ENCODE measurements at places on chromosomes 11 and 22. TPM values are rescaled to one million over a fixed set of nuclear protein-coding genes. Genes with fewer than 3 reads are reported as not detected.

DNA sequence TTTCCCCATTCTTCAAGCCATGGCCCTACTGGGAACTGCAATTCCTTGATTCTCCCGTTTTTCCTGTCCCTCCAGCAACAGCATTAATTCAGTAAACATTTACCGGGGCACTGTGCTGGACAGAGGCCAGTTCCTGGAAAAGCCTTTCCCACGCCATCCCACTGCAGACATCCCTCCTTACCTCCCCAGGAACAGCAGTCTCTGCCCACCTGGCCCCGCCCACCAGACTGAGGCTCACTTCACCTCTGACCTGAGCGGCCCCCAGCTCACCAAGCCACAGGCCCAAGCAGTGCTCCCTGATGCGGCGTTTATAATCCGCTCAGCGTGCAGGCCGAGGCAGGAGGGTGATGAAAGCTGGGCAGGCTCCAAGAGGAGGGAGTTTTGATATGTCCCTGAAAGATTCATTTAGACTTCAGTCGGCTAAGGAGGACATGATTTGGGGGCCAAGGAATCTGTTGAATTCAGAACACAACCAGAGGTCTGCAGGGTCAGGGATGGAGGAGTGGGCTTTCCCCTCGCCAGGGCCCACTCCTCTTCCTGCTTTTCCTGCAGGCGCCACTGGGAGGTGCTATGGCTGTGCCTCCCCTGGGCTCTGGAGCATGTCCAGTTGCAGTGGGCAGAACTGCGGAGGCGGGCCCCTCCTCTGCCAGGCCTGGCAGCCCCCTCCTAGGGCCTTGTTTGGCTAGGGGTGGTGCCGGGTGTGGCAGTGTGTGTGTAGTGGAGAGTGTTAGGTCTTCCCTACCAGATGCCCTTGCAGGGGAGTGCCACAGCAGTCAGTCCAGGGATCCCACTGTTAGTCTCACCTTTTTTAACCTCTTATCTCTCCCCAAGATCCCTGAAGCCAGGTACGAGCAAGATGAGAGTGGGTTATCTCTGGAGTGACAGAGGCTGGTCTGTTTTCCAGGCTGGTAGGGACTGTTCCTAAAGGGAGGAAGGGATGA is 1.4 kb upstream of the TAGLN start:
- DNase-seq = no peak

DNA sequence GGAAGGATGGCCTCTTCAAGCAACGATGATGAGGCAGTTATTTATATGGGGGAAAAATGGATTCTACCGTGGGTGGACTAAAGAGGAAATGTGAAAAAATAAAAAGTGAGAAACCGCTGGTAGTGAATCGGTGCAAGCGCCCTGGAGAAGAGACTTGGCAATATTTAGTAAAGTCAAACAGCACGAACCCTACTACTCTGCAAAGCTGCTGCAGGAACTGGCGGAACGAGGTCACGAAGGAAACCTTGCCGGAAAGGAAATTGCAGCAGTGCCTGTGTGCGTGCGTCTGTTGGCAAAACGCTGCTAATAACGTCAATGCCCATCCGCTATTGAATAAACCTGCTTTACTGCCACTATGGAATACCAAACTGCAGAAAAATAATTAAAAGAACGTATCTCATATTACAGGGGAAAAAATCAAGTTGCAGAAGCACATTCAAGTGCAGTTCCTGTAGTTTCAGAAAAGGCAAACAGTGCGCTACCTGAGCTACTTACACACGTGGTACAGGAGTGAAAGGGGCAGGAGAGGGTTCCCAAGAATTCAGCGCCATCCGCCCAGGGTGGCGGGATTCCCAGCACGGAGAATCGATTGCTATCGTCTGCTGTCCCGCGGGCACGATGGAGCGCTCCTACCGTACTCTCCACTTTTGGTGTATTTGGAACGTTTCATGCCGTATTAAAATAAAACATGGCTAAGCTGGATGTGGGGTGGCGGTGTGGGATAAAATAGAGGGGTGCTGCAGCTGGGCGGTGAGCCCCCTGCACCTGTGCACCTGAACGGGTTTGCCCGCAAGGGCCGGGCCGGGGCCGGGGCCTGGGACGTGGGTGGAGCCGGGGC is 585 bp upstream of the NADSYN1 start:
- DNase-seq = peak; percentile 75

The TPH1 gene
- total RNA-seq = 0.78 TPM

DNA sequence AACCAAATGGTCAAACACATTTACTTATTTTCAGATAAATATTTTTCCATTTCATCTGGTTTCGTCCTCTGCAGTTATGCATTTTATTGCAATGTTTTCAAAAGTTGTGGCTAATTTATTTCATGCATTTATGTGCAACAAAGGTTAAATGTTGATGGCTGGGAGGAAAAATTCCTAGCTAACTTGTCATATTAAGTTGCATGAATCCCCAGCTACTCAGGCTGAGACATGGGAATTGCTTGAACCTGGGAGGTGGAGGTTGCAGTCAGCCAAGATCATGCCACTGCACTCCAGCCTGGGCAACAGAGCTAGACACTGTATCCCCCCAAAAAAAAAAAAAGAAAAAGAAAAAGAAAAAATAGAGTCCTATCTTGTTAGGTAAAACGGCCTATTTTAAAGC is 1862.4 kb upstream of the RAG2 start:
- no peak for DNase-seq

The SYCE3 gene
- total RNA-seq = not detected

- DNase-seq = no peak
Observed at GRCh38 chr22:28538922-28539321, 140.7 kb downstream of the TTC28 start.

GRCh38 chr22:29450222-29450621 is 11.8 kb downstream of the RFPL1 start:
- DNase-seq = no peak

The FAT3 gene
- not detected for total RNA-seq

The WNT7B gene
- total RNA-seq = not detected

GRCh38 chr22:17091851-17092250 is 7.1 kb downstream of the IL17RA start:
- DNase-seq = no peak

GRCh38 chr22:46349238-46349637 is 13.7 kb downstream of the TRMU start:
- DNase-seq = no peak

GRCh38 chr11:110654456-110654855 is 57.8 kb downstream of the ARHGAP20 start:
- no peak for DNase-seq

GRCh38 chr11:33021937-33022336 is 6.3 kb downstream of the DEPDC7 start:
- DNase-seq = no peak

GRCh38 chr11:27592098-27592780 is 85.7 kb upstream of the LIN7C start:
- DNase-seq = no peak

DNA sequence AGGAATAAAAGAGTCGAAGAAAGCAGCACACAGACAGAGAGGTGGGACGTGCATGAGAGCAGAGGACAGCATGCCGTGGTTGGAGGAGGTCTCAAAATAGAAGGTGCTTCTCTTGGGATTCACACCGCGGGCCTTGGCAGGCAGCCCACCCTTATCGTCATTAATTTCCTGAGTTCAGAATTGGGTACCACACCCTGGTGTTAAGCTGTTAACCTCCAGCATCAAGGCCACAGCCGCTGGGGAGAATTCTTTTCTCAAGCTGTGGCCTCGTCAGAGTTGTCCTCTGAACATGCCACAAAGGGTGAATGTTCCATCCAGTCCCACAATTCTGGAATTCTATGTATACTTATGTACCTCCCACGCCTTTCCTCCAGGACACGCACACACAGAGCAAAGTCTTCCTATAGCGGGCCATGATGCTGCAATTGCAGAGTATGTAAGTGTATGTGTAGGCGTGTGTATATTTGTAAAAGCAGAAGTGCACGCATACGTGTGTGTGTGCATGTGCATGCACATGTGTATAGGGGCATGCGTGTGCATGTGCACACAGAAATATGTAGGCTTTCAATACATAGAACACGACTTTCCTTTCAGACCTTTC is 39.0 kb downstream of the ADAMTS8 start:
- DNase-seq = peak; percentile 38

- no peak for DNase-seq
Observed at GRCh38 chr11:83691451-83691950, 405.3 kb upstream of the CCDC90B start.

- no peak for DNase-seq
Observed at GRCh38 chr11:75878933-75879332, 63.9 kb downstream of the UVRAG start.

The KCNE3 gene
- not detected for total RNA-seq

GRCh38 chr22:27125539-27125938 is 468.2 kb downstream of the MIAT start:
- no peak for DNase-seq

DNA sequence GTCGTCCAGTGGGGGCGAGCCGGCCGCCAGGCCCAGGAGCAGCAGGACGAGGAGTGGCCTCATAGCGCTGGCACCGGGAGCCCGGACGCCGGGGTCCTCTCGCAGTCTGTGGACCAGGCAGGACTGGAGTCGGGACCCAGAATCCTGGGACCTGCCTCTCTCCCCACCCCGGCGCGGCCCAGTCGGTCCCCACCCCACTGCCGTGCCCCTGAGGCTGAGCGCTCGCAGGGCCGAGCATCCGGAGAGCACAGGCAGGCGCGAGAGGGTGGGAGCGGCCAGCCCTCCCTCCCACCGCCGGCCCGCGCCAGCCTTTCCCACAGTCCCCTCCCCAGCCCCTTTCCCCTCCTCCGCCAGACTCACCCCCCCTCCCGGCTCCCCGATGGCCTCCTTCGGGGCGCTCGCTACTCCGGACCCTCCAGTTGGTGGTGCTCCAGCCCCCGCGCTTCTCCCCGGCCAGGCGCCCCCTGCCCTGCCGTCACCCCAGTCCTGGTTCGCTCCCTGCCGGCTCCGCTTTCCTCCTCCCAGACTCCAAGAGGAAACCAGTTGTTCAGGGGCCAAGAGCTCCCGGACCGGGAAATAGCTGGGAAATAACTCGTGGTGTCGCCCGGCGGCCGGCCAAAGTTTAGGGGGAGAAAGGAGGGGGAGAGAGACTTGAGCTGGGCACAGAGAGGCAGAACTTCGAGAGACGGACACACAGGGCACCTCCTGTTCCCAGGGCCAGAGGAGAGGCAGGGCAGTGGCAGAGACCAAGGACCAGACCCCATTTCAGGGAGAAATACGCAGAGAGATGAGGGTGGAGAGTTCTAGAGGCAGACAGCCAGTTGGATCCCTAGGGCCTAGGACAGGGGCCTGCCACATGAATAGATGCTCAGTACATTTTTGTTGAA is at the start of gene C1QTNF5:
C1QTNF5 (minus strand) TSS at position 549 of the 887 bp plus-strand sequence; CDS start at position 63, 486 bp downstream.
- peak; percentile 24 for DNase-seq

The OTOG gene
- total RNA-seq = not detected

GRCh38 chr22:18978506-18978905 is 42.4 kb upstream of the PRODH start:
- no peak for DNase-seq

DNA sequence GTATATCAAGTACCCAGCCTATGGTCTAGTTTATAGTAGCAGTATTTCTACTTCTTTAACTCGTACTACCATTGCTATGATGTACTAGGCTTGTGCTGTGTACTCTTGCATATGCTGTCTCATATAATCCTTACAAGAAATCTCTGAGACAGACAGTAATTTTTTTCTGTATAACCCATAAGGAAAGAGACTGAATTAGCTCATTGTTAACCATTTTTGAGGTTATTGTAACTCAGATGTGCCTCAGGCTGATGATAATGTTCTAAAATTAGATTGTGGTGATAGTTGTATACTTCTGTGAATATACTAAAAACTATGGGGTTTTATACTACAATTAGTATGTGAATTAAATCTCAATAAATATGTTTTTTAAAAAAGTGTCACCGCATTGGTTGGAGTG is 112.2 kb upstream of the RRM1 start:
- no peak for DNase-seq

DNA sequence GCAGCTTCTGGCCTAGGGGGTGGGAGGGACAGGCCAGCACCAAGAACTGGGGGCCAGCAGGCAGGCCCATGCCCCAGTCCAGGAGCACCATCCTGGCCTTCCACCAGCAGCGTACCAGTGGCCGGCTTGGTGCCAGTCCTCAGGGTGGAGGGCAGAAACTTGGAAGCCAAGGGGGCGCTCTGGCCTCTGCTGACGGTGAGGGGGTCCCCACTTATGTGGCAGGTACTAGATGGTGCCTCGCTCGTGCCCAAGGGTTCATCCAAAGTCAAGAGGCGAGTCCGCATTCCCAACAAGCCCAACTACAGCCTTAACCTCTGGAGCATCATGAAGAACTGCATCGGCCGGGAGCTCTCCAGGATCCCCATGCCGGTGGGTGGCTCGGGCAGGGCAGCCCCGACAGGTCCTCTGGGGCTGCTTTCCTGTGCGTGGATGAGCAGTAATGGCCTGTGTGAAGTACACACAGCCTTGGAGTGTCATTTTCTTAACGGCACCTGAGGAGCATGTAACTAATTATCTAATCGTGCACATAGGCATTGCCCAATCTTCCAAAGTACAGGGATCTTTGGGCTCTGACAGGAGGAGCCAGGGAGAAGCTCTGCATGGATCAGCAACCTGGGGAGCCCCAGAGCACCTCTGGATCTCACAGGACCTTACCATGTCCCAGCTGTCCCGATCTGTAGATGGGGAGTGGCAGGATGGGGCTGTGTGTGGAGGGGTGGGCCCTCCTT is 79.1 kb downstream of the MORC2 start:
- DNase-seq = no peak

- no peak for DNase-seq
Observed at GRCh38 chr22:44534335-44534734, 36.3 kb upstream of the RTL6 start.

DNA sequence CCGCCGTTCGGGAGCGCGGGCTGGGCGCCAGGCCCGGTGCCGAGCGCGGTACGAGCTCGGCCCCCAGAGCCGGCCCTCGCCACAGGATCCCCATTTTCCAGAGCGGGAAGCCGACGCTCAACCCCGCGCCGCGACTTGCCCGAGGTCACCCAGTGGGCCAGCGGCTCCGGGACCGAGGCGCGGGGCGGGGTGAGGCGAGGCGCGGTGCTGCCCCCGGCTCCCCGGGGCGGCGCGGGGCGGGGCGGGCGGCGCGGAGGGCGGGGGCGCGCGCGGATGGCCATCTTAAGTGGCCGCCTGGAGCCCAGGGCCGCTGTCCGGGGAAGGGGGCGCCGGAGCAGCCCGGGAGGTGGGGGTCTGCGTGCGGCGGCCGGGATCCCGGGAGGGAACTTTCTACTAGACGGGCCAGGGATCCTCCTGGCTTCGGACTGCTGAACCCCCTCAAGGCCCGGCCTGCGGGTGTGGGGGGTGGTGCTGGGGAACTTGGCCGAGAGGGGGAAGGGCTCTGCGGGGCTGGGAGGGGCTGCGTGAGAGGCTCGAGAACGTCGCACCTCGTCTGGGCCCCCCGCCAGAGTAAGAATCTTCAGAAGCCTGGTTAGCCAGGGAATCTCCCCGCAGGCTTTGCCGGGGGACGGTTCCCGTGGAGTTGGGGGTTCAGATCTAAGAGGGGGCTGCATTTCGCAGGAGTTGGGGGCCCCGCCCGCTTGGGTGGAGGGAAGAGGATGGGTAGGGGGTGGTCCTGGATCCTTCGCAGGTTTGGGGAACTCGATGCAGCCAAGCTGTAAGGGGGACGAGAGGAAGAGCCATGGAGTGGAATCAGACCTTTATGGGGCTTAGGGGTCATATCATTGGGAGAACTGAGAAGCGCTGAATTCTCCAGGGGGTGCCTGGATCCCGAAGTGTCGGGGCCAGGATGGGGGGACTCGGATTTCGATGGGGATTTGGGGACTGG is 678 bp upstream of the INPPL1 start:
- peak; percentile 55 for DNase-seq

The KIRREL3 gene
- not detected for total RNA-seq
